ENCODE measurements at places on chromosomes 3 and 15.

DNA sequence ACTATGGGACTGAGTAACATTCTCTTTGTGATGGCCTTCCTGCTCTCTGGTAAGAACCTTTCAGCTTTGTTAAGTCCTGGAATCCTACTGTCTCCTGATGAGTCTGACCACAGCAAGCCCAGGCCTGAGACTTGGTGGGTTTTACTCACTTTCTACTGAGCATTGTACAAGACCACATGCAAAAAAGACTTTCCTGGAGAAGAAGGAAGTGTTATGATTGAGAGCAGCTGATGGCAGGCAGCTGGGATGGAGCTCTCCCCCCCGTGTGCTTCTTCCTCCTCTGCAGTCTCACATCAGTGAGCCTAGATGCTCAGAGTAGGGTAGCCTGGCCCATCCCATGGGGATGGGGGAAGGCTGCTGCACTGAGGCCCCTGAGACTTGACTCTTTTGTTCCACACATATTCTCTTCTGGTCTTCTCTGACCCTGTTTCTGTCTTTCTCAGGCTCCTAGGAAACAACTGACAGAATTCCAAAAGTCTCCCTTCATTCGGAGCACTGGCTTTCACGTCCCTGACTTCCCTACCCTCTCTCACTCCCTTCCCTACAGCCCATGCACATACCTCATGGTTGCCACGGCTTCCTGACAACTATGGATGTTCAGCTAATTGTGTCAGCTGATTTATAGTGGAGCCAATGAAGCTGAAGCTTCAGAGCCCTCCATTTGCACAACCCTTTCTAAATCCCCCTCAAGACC is 36.6 kb downstream of the CD86 start:
- no peak for DNase-seq

DNA sequence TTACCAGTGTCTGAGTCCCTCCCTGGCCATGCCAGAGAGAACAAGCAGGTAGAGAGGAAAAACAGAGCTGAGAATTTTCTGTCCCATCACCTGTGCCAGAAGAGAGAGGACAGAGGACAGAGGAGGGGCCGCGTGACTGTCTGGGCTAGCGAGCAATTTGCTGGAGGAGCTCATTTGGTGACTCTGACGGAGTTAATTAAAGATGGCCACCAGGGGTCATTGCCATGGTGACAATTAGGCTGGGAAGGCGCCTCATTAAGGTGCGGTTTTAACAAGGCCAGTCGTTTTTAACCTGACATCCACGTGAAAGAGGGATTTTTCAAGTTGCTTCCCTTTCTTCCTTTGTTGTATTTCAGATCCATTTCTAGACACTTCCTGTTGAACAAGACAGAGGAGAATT is 72.4 kb downstream of the RHCG start:
- no peak for DNase-seq

- no peak for DNase-seq
Measured at GRCh38 chr15:58457466-58457965, 25.7 kb downstream of the LIPC start.

DNA sequence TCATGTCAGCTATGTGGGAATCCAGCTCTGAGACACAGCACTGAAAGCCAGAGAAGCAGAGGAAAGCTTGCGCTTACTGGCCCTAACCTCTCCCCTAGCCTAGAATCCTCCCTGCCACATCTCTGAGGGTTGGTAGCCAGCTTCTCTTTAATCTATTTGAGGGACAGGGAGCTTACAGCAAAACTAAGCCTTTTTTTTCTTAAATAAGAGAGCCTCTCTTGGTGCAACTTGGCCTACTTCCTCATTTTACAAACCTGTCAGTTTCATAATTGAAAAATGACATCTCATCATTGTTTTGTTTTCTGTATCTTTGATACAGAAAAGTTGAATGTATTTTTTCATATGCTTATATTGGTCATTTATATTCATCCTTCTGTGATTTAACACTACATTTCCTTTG is 193.9 kb downstream of the ZNF621 start:
- DNase-seq: no peak

GRCh38 chr3:189172668-189173419 is 1.1 kb downstream of the TPRG1 start:
- no peak for DNase-seq

Data from stimulated activated CD4-positive, alpha-beta T cell treated with anti-CD3 and anti-CD28 coated beads, Interleukin-12 subunit alpha, Interleukin-12 subunit beta, amount 100 ng/mL, for 24 hours (primary cell).